ENCODE measurements at places on chromosomes 6 and 20.

GRCh38 chr6:13593103-13593502 is 18.7 kb downstream of the SIRT5 start:
- H3K4me3 ChIP-seq: no peak overlapping the region
- H3K27me3 ChIP-seq: no peaks in the 10 kb centered on the region
- H3K36me3 ChIP-seq: peaks cover 26% of the 10 kb centered on the region
- H3K27ac ChIP-seq: no peak overlapping the region
- no peaks in the 10 kb centered on the region for H3K4me1 ChIP-seq

DNA sequence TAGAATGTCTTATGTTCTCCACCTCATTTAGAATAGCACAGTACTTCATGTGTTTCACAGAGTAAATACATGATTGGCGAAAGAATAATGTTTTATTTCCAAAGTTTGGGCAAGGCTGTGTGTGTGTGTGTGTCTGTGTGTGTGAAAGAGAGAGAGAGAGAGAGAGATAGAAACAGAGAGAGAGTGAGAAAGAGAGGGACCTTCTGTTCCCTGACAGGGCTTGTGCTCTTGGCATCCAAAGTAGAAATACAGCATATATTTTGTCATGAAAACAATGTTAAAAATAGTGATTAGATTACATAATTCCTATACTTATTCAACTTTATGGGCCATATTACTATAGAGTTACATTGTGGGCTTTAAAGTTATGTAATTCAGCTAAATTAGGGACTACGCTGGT is 201.2 kb downstream of the KIF6 start:
- H3K4me3 ChIP-seq: no peak overlapping the region
- H3K4me1 ChIP-seq: no peaks in the 10 kb centered on the region
- H3K27ac ChIP-seq: no peak overlapping the region
- no peaks in the 10 kb centered on the region for H3K27me3 ChIP-seq

DNA sequence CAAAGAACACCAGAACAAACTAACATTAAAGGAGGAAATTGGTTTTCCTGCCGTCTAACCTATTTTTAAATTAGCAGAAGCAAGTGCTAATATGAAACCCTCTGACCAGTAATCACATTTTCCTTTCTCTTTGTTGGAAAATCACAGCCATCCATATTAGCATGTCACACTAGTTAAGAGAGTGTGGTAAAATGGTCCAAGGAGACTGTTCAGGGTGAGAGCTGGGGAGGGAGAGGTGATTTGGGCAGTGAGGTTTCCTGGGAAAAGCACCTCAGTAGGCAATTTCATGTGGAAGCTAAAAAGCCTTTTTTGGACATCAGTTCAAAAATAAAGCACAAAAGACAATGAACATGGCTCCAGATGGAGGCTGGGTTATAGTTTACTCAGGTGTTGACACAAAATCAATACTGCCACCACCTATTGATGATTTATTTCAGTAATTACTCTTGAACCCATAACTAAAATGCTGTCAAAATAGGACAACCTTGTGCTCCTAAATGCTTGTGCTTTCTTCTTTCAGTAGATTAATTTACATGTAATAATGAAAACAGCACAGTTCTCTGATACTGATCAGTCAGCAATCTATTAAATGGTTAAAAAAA is 333.2 kb downstream of the SAMD5 start:
- no peak overlapping the region for H3K27ac ChIP-seq
- no peak overlapping the region for H3K4me3 ChIP-seq
- H3K4me1 ChIP-seq: no peaks in the 10 kb centered on the region
- no peaks in the 10 kb centered on the region for H3K36me3 ChIP-seq

- H3K4me1 ChIP-seq: no peaks in the 10 kb centered on the region
- no peak overlapping the region for H3K4me3 ChIP-seq
- no peak overlapping the region for H3K27ac ChIP-seq
- no peak for DNase-seq
- no peaks in the 10 kb centered on the region for H3K27me3 ChIP-seq
Measured at GRCh38 chr6:776528-776931, 83.6 kb upstream of the EXOC2 start.

DNA sequence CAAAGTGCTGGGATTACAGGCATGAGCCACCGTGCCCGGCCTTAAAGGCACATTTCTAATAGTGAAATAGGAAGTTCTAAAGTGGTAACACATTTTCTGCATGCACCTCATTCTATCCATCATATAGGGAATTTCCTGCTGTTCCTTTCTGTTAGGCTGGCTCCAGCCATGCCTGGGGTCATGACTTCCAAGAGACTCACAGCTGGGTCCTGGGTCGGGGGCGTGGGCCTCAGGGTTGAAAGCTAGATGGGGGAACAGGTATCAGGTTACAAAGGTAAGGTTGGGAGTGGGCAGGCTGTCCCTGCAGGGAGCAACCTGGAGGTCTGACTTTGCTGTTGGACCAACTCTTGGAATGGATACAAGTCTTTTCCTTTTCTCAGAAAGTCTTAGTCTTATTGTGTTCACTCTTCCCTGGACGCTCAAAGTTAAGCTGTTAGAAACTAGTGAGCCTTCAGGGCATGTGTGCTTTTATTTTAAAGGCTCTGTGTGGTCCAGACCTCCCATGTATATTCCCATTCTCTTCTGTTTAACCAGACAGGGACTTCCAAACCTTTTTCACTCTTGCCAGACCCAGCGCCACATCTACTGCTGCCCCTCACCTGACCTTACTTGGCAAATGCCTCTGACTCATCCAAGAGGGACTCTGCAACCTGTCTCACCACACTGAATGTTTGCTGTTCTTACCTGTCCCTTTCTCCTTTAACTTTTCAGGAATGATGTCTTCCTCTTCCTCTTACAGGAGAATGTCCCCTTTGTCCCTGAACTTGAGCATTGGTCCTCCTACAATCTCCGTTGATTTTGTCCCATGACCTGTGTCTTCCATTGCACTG is 64.4 kb downstream of the TMEM170B start:
- no peaks in the 10 kb centered on the region for H3K36me3 ChIP-seq
- H3K27me3 ChIP-seq: no peaks in the 10 kb centered on the region
- H3K4me1 ChIP-seq: peaks cover 21% of the 10 kb centered on the region
- no peak overlapping the region for H3K27ac ChIP-seq

- DNase-seq: no peak
- peaks cover 20% of the 10 kb centered on the region for H3K36me3 ChIP-seq
- peaks cover 22% of the 10 kb centered on the region for H3K4me1 ChIP-seq
- no peak overlapping the region for H3K4me3 ChIP-seq
- peaks cover 26% of the 10 kb centered on the region for H3K27me3 ChIP-seq
Measured at GRCh38 chr6:33195304-33196165, 3.3 kb upstream of the COL11A2 start.

DNA sequence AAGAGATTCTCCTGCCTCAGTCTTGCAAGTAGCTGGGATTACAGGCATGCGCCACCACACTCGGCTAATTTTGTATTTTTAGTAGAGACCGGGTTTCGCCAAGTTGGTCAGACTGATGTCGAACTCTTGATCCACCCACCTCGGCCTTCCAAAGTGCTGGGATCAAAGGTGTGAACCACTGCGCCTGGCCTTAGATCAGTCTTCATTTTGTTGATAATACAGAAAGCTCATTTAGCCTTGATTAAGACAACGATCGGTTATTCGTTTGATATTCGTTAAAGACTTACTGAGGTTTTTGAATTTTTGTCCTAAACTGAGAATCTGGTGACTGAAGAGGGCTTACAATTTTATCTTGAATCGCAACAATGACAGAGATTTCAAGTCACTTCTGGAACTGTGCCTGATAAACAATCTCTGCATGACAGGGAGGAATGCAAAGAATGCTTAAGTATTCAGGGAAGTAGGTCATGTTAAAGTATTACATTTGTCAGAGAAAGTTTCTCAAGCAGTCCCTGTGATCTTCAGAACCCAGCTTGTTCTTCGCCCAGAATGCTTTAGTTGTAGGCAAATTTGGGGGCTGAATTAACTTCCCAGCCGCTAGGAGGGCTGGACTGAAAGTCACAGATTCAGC is 14.8 kb downstream of the AKAP12 start:
- DNase-seq: no peak
- H3K36me3 ChIP-seq: no peaks in the 10 kb centered on the region
- peaks cover 3% of the 10 kb centered on the region for H3K4me1 ChIP-seq
- no peak overlapping the region for H3K4me3 ChIP-seq
- H3K27me3 ChIP-seq: no peaks in the 10 kb centered on the region
- peak overlapping the region; percentile 66 for H3K27ac ChIP-seq

DNA sequence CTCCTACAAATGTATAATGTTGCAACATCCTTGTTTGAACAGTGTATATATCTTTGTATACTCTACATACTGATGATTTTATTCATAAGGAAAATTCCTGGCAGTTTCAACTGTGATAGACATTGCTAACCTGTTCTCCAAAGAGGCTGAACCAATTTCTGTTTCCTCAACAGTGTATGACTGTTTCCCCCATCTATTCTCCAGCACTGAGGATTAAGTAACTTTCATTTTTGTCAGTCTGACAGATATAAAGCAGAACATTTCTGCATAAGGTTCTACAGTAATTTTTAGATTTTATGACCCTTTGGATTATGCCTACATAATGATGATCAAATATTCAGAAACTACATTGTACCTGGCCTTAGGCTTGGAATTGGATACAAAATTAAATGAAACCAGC is 9.9 kb downstream of the PPP1R16B start:
- no peak overlapping the region for H3K4me3 ChIP-seq
- no peak overlapping the region for H3K27ac ChIP-seq
- H3K4me1 ChIP-seq: no peaks in the 10 kb centered on the region
- H3K36me3 ChIP-seq: no peaks in the 10 kb centered on the region
- no peak for DNase-seq

DNA sequence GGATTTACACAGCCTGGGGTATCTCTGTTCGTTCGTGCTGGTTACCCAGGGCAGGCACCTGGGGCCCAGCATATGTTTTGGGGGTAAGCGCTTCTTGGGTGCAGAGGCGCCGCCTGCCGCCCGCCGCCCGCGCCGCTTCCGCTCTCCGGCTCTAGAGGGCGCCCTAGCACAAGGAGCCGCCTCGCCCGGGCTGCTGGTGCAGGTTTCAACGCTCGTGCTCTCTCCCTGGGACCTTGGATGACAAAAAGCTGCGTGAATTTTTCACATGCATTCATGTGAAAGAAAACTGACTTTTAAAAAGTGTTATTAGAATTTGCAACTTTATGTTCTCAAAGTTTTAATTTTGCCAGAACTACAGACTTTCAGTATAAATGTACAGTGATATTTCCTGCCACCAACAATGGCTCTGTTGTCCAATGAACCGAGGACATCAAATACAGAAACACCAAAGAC is 32.5 kb downstream of the PRR18 start:
- peaks cover 8% of the 10 kb centered on the region for H3K4me1 ChIP-seq
- no peak overlapping the region for H3K27ac ChIP-seq
- peak; percentile 78 for DNase-seq
- H3K4me3 ChIP-seq: no peak overlapping the region
- H3K36me3 ChIP-seq: no peaks in the 10 kb centered on the region
- H3K27me3 ChIP-seq: peaks cover 21% of the 10 kb centered on the region

DNA sequence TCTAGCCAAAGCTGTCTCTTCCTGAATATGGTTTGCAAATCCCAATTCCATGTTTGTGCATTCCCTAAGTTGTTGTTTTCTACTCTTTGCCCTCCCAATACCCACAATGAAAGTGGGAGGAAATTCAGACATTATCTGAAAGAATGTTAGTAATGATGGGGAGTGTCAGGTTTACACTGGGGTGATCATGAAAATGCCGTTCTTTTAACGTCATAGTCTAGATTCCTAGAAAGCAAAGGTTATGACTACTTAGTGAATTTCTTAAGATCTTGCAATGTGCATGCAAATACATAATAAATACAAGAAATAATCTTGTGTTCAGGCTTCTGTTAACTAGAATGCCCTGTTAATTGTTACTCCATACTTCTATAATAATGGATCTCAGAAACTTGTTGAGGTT is 101.0 kb downstream of the LCA5 start:
- no peaks in the 10 kb centered on the region for H3K36me3 ChIP-seq
- no peaks in the 10 kb centered on the region for H3K27me3 ChIP-seq
- no peak overlapping the region for H3K27ac ChIP-seq
- DNase-seq: no peak
- no peak overlapping the region for H3K4me3 ChIP-seq

DNA sequence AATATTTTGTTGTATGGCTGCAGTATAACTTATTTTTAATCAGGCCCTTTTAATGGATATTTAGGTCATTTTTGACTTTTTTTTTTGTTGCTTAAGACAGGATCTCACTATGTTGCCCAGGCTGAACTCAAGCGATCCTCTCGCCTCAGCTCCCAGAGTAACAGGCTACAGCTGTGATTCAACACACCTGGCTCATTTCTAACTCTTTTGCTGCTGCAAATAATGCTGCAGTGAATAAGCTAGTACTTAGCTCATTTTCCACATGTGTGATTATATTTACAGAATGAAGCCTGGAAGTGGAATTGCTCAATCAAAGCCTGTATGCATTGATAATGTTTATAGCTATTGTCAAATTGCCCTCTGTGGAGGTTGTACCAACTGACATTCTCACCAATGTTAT is 1.1 kb downstream of the GTSF1L start:
- H3K36me3 ChIP-seq: no peaks in the 10 kb centered on the region
- no peaks in the 10 kb centered on the region for H3K27me3 ChIP-seq
- H3K4me3 ChIP-seq: no peak overlapping the region
- peaks cover 12% of the 10 kb centered on the region for H3K4me1 ChIP-seq
- no peak overlapping the region for H3K27ac ChIP-seq

DNA sequence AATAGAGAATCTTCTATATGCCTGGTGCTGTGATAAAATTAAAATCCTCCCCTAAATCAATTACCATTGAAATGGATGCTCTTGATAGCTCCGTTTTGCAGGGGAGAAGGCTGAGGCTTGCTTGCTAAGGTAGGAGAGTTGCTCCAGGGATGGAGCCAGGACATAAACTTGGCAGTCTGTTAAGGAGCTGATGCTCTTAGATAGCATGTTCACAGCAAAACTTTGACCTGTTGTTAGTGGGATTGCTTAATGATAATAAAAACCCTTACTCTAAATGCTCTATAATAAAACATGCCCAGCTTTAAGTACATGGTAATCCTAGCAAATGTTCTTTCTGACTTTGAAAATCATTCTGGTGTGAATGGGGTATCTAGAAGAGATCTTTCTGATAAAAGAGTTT is 228.4 kb upstream of the JAG1 start:
- no peak overlapping the region for H3K4me3 ChIP-seq
- no peaks in the 10 kb centered on the region for H3K27me3 ChIP-seq
- peaks cover 13% of the 10 kb centered on the region for H3K4me1 ChIP-seq
- H3K27ac ChIP-seq: no peak overlapping the region
- no peak for DNase-seq
- H3K36me3 ChIP-seq: no peaks in the 10 kb centered on the region

- no peak for DNase-seq
- H3K27ac ChIP-seq: no peak overlapping the region
- H3K4me1 ChIP-seq: no peaks in the 10 kb centered on the region
- no peaks in the 10 kb centered on the region for H3K27me3 ChIP-seq
- no peaks in the 10 kb centered on the region for H3K36me3 ChIP-seq
Measured at GRCh38 chr20:51583499-51583898, 41.0 kb upstream of the NFATC2 start.

GRCh38 chr20:54549658-54550326 is 74.4 kb downstream of the DOK5 start:
- H3K4me1 ChIP-seq: no peaks in the 10 kb centered on the region
- no peak for DNase-seq
- H3K27me3 ChIP-seq: no peaks in the 10 kb centered on the region
- no peak overlapping the region for H3K4me3 ChIP-seq
- no peaks in the 10 kb centered on the region for H3K36me3 ChIP-seq
- no peak overlapping the region for H3K27ac ChIP-seq

GRCh38 chr20:30511322-30512030 is 746.0 kb upstream of the DEFB115 start:
- DNase-seq: no peak
- H3K4me1 ChIP-seq: no peaks in the 10 kb centered on the region
- no peaks in the 10 kb centered on the region for H3K27me3 ChIP-seq
- no peak overlapping the region for H3K27ac ChIP-seq
- H3K36me3 ChIP-seq: no peaks in the 10 kb centered on the region

GRCh38 chr6:28145231-28145630 is 3.5 kb downstream of the ZKSCAN8 start:
- no peak overlapping the region for H3K4me3 ChIP-seq
- H3K27me3 ChIP-seq: no peaks in the 10 kb centered on the region
- no peak overlapping the region for H3K27ac ChIP-seq
- no peaks in the 10 kb centered on the region for H3K36me3 ChIP-seq
- peaks cover 11% of the 10 kb centered on the region for H3K4me1 ChIP-seq
- DNase-seq: no peak

Data from transverse colon (tissue), 4 donors.